ENCODE measurements at places on chromosomes 12 and 14. TPM values are rescaled to one million over a fixed set of nuclear protein-coding genes. Genes with fewer than 3 reads are reported as not detected.

The LRP6 gene
- 8.0 TPM for total RNA-seq

The BATF gene
- not detected for total RNA-seq

The IAPP gene
- total RNA-seq, result not detected

The RPS29 gene
- 2,086 TPM for total RNA-seq

The KRT83 gene
- total RNA-seq, result not detected

The LRTM2 gene
- not detected for total RNA-seq

DNA sequence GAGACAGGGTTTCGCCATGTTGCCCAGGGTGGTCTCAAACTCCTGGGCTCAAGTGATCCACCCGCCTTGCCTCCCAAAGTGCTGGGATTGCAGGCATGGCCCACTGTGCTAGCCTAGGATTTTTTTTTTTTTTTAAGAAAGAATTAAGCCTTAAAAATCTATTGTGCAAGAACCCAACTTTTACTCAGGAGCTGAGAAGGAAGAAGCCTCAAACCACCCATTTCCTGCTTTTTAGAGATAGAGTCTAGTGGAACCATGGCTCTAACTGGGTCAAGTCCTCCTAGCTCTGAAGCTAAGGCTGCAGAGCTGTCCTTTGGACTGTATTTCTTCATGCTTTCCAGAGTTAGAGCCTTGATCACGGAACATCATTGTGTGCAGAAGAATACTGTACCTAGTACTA lies 1.3 kb upstream of the TSFM start:
- DNase-seq, result no peak

GRCh38 chr12:115661112-115661511 lies 616.4 kb downstream of the MED13L start:
- no peak for DNase-seq

DNA sequence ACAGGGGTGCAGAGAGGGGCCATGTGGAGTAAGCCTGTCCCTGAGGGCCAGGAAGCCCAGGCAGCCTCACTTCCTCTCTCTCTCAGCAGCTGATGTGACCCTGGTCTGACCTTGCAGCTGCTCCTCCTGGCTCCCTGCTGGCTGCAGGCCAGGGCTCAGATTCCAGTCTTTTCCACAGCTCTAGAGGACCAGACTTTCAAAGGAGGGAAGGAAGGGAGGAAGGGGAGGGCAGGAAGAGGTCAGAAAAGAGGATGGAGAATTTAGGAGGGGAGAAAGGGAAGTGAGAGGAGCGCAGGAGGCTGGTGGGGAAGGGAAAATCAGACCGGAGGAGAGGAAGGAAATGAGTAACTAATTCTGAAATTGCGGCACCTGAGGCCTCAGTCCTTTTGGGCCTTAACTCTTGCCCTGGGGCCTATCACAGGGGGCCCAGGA lies 40.9 kb upstream of the VASH1 start:
- DNase-seq, result peak; percentile 91

- peak; percentile 41 for DNase-seq
Observed at GRCh38 chr12:54413284-54414190, 5.5 kb downstream of the ITGA5 start.

GRCh38 chr14:90599748-90600507 lies 203.1 kb downstream of the CALM1 start:
- DNase-seq, result peak; percentile 17

GRCh38 chr14:58788655-58789503 lies 151.1 kb downstream of the DACT1 start:
- no peak for DNase-seq

- peak; percentile 42 for DNase-seq
Observed at GRCh38 chr14:55609681-55610080, 29.7 kb downstream of the KTN1 start.
